ENCODE measurements at places on chromosomes 1 and 21.

- no peak for DNase-seq
These were observed 161.4 kb downstream of the UCK2 start for GRCh38 chr1:165988817-165989216.

- no peak for DNase-seq
These were observed 162.0 kb downstream of the NTPCR start for GRCh38 chr1:233112186-233113008.

DNA sequence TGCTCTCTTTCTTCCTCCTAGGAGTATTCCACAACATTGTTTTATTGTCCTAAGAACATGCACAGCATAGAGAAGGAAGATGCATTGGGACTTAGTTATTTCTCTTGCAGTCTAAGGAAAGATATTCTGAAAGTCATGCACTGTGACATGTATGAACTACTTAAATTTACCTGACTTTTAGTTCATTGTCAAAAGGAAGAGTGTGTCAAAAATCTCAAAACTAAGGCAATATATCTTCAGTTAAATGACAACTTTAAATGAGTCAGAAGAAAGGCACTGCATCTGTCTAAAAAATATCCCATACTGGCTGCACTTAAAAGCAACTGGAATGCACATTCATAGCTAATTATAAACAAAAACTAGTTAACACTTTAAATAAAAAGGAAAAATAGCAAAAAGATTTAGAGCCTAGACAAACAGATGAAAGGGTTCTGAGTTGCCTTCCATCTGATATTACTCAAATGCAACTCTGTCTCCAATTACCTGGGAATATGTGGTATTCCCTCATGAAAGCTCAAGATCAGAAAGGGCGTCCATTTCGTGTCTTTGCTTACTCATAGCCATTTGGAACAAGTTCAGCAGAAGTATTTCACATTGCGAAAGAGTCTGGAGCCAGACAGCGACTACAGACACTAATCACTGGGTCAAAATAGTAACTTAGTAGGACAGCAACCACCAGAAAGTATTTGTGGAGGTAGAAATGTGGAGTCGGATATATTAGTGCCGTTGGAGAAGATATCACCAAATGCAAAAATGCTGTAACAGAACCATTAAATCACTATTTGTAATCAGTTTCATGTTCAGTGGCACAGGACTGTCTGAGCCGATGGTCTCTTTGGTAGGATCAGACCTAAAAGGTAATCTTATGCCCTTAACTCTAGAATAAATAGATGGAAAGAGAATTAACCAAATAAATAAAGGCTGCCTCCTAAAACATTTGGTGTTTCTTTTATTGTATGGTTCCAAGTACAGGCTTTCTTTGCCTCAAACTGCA lies 225.7 kb downstream of the GREM2 start:
- DNase-seq, result no peak

DNA sequence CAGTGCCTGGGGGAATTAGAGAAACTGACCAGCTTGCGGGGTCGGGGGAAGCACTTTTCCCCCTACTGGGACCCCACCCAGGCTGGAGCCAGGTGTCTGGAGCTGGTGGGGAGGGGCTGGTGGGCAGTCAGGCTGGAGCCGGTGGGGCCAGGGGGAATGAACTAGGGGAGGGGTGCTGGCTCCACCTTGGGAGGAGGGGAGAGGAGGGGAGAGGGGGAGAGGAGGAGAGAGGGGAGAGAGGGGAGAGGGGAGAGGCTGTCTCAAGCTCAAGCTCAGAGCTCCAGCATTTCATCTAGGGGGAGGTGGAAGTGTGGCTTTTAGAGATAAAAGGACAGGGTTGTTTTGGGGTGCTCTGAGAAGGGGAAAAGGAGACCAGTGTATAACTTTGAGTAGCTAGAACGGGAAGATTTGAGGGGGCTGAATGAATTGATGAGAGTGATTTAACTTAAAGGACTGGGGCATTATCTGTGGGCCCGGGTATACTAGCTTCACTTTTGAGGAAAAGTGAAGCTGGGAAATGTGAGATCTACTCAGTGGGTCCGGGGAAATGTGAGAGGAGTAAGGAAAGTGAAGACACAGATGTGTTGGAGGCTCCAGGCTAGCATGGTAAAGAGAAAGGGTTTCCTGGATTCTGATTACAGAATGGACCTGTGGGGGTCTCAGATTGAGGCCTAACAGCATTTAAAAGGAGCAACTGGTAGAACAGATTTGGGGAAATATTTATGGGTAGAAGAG lies 2.8 kb downstream of the EFNA1 start:
- no peak for DNase-seq

GRCh38 chr1:223538981-223539380 lies 126.5 kb downstream of the CAPN8 start:
- no peak for DNase-seq

GRCh38 chr1:92968138-92969032 lies 7.1 kb upstream of the DIPK1A start:
- DNase-seq, result no peak

GRCh38 chr21:16194095-16194787 lies 464.5 kb downstream of the USP25 start:
- DNase-seq, result peak; percentile 10

- DNase-seq, result no peak
These were observed 23.0 kb downstream of the LRRC8B start for GRCh38 chr1:89547563-89548116.

DNA sequence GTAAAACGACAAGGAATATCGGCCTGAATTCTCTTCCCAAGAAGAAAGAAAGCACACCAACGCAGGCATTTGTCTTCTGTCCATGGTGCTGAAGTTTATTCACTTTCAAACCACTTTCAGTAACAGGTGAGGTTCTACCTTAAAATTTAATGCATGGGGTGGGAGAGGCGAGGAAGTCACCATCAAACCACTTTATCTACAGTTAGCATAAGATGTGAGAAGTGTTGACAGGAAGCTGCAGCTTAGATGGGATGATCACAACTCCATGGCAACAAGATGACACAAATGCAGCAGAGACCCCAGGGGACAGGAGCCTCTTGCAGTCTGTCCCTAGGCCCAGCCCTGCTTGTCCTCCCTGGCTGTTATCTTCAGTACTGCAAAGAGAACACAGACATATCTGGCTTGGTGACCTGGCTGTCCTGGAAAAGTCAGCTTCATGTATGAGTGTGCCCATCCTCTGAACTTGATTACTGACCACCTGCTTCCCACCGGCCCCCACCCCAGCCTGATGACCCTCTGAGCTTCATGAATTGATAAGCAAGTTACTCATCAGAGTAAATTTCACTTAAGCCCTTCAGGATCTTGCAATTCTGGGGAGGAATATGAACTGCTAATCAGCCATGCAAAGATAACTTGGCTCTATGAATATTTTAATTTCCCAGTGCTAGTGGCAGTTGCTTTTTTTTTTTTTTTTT lies 1.8 kb downstream of the NPPA start:
- DNase-seq, result peak; percentile 60

DNA sequence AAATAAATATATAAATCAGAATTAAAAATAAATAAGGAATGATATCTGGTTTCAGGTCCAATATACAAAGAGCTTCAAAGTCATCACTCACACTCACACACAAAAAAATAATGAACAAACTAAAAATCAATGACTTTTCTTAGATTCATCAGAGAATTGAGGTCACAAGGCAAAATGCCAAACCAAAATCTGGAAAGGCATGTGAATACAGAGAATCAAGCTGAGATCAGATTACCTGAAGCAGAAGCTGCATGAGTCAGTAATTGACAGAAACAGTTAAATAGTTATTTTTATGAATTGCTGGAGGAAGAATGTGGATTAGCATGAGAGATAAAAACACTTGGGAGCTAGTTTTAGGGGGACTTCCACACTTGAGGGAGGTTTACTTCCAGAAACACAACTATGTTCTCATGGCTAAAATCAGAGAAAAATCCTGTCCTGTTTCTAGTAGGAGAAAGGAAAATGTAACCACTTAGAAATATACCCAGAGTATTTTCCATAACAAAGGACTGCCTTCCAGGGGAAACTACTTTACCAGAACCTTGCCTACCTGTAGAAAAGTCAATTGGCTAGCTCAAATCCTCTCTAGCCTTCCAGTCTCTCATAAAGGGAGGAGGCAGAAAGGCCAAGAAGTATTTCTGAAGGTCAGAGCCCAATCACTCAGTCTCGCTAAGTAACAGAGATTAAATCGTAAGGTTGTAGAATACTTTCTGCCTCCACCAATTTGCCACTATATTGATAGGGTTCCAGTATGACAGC lies 536.6 kb upstream of the NR5A2 start:
- no peak for DNase-seq

- DNase-seq, result no peak
These were observed 44.1 kb upstream of the ATP2B4 start for GRCh38 chr1:203582568-203582967.

GRCh38 chr1:40857737-40858136 lies 4.4 kb downstream of the CITED4 start:
- no peak for DNase-seq

DNA sequence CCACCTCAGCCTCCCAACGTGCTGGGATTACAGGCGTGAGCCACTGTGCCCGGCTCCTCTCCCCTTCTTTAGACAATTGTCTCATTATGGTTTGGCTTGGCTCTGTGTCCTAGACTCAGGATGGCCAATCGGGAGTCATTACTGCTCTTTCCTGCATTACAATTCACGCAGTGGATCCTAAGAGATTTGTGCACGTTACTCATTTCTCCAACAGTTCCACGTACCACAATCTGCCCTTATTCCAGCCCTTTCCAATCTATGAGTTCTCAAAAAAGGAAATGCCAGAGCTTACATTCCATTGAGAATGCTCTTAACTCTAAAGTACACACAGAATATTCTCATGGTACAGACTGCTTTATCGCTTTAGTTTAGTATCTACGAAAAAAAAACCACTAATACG lies 357.0 kb downstream of the GPATCH2 start:
- no peak for DNase-seq

DNA sequence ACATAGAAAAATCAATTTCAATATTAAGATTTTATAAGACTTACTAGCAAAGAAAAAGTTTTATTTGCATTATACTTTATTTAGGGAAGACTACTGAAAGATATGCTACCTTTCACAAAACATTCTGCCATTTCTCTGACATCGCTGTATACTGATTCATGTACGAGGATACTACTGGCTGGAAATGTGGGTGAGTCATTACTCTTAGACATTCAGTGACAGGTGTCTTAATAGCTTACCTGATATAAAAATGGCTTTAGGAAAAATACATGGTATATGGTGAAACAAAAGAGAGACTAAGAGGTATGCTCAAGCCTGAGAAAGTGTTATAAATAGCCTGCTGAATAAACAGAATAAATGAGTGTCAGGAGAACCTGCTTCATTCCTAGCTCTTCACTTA lies 73.0 kb upstream of the EXO1 start:
- DNase-seq, result no peak

GRCh38 chr1:15739259-15739658 lies 3.0 kb upstream of the TMEM82 start:
- DNase-seq, result no peak

DNA sequence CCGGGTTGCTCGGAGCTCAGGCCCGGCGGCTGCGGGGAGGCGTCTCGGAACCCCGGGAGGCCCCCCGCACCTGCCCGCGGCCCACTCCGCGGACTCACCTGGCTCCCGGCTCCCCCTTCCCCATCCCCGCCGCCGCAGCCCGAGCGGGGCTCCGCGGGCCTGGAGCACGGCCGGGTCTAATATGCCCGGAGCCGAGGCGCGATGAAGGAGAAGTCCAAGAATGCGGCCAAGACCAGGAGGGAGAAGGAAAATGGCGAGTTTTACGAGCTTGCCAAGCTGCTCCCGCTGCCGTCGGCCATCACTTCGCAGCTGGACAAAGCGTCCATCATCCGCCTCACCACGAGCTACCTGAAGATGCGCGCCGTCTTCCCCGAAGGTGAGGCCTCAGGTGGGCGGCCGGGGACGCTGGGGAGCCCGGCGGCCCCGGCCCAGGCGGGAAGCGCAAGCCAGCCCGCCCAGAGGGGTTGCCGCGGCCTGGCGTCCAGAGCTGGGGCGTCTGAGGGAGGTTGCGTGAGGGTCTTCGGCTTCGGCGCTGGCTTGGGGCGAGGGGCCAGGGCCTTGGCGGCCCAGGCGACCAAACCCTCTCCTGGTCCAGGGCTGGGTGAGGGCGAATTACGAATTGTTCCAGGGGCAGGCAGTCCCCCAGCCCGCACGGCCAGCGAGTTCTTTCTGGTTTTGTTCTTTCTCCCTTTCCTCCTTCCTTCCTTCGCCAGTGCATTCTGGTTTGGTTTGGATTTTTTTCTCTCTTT lies 805 bp downstream of the SIM2 start:
- DNase-seq, result no peak

- DNase-seq, result no peak
These were observed 45.7 kb downstream of the RAP1GAP start for GRCh38 chr1:21623410-21623961.

- DNase-seq, result no peak
These were observed 23.3 kb downstream of the CNIH4 start for GRCh38 chr1:224380003-224380402.

GRCh38 chr1:232218955-232219865 lies 410.7 kb downstream of the SIPA1L2 start:
- no peak for DNase-seq

DNA sequence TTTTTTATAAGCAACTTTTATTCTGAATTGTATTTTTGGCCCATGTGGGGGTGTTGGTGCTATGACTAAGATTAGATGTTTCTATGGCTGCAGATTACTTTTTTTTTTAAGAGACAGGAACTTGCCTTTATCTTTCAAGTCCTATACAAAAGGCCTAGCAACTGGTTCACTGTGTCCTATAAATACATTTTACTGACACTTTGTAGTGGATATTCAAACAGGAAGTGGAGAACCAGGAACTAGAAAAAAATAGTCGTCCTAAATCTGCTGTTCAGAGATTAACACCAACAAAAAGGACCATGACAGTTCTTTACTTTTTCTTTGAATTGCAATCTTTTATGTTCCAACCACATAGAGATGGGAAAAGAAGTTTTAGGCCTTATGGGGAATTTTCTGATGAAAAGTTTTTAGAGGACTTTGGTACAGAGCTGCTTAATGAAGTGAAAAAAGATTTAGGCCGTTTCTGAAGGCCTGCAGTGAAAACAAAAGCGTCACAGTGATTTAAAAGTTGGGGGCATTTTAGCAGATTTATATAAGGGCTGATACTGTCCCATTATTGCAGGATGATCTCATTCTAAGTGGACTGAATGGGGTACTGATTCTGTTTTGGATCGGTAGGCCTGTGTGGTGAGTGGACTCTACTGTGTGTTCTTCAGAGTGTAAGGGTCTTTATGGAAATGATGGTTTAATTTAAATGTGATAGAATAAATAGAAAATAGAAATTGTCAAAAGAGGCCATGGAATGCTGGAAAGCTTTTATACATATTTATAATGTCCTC lies 136.4 kb upstream of the DEPDC1 start:
- DNase-seq, result no peak

DNA sequence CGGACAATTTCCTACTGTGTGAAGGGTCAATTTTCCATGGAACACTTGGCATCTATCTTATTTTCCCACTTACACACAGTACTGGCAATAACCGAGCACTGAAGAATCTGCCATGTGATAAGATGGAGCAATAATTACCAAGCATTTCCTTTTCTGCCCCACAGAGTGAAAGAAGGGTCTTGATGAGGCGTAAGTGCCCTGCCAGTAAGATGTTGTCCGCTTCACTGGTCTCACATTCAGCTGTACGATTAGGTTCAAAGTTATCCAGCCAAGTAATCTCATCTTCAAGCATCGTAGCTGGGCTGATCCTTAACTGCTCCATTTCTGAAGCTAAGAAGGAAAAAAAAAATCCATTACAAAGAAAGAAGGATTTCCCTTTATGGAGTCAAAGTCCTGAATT lies 67.8 kb downstream of the PCSK9 start:
- no peak for DNase-seq

GRCh38 chr1:174017231-174017970 lies 4.8 kb downstream of the RC3H1 start:
- DNase-seq, result no peak

Data from hematopoietic multipotent progenitor cell treated with erythropoietin and hydrocortisone succinate and interleukin-3 and kit ligand, for 15 days (in vitro differentiated cells).